ENCODE measurements at places on chromosomes 1 and 21.

DNA sequence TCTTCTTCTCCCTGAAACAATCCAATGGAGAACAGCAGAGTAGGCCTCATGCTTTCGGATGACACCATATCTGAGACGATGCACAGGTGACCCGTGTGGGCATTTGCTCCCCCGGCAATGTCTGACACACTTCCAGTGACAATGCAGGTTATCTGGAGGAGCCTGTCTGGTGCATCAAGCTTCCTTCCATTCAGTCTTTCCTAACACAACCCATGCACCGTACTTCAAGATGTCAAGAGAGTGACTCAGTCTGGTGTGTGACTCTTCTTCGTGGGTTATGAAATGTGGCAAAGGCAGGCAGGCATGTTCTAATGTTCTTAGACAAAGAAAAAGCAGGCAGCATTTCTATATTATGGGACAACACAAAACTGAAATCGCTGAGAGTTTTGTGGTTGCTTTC, 159.1 kb downstream of the EDEM3 start:
- no peak for DNase-seq

GRCh38 chr21:34912022-34912945, 136.8 kb downstream of the RUNX1 start:
- DNase-seq: no peak

GRCh38 chr1:119871881-119872280, 24.4 kb downstream of the ADAM30 start:
- DNase-seq: no peak

- DNase-seq: no peak
Measured at GRCh38 chr1:235960809-235961208, 94.1 kb upstream of the LYST start.

Measured in 8988T (cell line).